Activated T-helper 9 cell treated with anti-CD3 and anti-CD28 coated beads, Interleukin-2, amount 50 U/mL, for 16 hours (primary cell): ENCODE measurements at places on chromosomes 12 and 14.

DNA sequence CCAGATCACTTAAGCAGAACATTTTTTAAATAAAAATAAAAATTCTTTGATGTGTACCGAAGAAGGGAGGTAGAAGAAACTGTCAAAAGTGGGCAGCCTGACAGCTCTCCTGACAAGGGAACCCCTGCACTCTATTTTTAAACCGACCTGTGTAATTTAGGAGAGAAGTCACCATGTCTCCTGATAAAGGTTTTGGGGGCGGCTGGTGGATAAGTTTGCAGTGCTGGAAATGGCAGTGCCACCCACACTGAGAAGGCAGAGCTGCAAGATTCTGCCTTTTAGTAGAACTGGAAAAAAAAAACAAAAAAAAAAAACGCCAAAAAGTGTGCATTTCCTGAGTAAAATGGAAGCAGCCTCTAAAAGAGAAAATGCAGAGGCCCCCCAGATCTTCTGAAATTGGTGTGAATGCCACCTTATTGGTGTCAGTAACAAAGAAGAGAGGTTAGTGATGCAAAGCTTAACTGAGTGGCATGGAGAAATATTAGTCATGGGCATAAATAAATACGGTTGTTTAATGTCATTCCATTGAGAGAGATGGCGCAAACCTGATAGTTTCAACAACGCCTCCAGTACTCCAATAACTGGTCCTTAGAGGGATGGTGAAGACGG is 24.7 kb downstream of the DUSP6 start:
- no peak for DNase-seq

DNA sequence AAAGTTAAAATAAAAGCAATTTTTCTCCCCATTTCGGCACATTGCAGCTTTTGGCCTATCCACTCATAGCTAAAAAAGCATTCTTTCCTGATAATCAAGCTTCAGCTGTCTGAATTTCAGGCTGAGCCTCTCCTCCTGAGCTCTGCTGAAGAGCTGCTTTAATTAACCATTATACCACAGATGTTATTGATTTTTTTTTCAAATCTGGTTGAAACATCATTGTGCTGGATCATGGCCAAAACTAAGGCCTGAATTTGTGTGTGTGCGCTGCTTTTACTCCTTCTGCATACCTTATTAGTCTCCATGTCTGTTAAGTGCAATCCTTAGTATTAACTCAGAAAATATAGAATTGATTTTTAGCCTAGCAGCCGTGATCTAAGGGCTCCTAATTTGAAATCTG is 52.3 kb downstream of the MBIP start:
- DNase-seq, result no peak

GRCh38 chr12:113900716-113901115 is 65.4 kb downstream of the RBM19 start:
- no peak for DNase-seq

DNA sequence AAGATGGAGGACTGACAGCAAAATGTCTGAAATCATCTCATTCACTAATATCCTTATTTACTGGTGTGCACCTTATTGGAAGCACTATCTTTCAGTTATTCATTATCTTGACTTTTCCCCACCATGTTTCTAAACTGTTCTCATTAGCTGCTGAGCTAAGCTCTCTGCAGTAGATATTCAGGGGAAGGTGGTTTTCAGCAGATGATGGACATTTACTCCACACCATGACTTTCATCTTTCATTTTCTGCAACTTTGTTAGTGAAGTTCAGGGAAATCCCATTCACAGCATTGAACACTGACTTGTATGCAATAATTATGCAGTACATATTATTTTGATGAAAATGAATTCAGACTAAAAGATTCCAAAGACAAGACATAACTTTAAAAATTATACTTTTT is 373.6 kb upstream of the FLRT2 start:
- DNase-seq, result no peak

DNA sequence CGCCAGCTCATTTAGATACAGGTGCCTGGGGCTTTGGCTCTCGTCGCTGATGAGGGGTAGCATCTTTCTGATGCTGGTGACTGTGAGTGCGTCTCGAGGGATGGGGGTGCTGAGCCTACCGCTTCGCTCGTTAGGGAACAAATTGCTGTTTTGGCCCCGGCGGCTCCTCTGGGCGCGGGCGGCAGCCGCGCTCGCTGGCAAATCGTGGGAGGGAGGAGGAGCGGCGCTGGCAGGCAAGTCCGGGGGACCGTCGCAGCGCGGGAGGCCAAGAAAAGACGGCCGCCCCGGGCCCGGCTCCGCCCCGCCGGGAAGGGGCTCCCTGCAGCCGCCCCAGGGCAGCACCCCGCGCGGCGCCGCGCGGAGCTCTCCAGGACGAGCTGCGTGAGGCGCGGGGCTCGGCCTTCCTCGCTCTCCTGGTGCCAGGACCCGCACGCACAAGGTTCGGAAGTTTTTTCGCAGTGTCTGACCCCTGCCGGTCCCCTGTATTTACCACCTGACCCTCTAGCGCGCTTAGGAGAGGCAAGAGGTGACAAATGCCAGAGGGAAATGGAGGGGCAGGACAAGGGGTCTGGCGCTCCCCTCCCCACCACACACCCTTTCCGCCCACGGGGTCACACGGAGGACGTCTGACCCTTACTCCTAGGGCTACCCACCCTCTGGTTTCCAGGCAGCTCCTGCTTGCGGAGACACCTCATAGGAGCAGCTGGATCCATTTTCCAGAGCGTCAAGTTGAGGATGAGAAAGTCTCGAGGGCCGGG is 899 bp upstream of the KCNH3 start:
- peak; percentile 14 for DNase-seq

DNA sequence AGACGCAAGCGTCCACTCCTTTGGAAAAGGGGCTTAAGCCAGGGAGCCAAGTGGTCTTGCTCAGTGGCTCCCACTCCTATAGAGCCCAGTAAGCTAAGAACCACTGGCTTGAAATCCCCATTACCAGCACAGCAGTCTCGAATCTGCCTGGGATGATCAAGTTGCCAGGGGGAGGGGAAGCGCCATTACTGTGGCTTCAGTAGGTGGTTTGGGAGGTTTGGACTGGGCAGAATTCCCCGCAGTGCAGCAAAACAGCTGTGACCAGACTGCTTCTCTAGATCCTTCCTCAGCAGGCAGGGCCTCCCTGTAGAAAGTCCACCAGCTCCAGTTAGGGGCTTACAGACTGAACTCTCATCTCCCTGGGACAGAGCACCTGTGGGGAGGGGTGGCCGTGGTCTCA is 115.4 kb downstream of the TMEM117 start:
- DNase-seq, result no peak

GRCh38 chr12:129351481-129351880 is 498.2 kb downstream of the GLT1D1 start:
- DNase-seq, result no peak

GRCh38 chr14:67668559-67668958 is 5.9 kb downstream of the VTI1B start:
- DNase-seq, result no peak

DNA sequence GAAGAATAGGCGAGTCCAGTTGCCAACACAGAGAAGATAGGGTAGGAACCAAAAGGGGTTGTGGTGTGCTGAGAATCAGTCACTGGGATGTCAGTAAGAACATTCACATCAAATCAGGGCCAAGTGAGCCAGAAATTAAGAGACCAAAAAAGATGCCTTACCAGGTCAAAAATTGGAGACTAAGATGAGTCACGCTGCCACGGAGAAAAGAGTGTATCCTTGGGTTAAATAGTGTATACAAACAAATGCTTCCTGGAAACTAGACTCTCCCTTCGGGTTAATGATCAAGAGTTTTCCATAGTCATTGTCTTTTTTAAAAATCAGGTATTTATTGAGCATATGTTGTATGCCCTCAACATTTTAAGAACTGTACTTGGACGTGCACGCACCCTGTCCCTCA is 45.2 kb upstream of the BAZ1A start:
- DNase-seq, result no peak

- DNase-seq, result no peak
Observed at GRCh38 chr14:87971010-87971409, 22.0 kb downstream of the GALC start.

GRCh38 chr12:131457028-131457310 is 253.9 kb upstream of the SFSWAP start:
- DNase-seq, result no peak

DNA sequence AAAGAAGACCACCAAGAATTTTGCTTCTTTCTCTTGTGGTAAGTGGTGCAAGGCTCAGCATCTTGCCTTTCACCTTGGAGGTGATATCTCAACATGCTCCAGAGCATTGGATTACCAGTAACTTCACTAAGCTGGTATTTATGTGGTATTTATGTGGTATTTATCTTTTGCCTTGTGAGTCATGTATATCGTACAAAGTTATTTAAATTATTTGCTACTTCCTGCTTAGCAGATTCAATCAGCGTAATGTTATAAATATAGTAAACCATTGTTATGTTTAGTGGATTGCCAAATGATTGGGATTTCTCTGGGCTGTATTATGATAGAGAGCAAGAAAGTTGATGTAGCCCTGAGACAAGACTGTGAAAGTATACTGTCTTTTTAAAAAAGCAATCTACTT is 366.4 kb downstream of the IPO8 start:
- DNase-seq, result no peak

DNA sequence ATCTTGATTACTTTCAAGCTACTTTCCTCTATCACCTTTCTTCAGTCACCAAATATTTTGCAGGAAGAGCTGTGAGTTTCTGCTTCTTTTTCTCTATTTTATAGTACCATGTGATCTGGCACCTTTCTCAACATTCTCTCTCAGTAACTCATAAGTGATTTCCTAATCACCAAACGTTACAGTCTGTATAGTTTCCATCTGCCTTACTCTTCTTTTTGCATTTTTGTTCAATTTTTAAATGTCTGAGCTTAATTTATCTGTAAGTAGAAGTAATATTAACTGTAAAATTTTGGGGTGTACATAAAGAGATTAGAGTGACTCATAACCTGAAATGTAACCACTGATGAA is 422.1 kb upstream of the SYT1 start:
- DNase-seq, result no peak

GRCh38 chr14:93764211-93764659 is 24.1 kb downstream of the PRIMA1 start:
- DNase-seq, result no peak

- DNase-seq, result no peak
Observed at GRCh38 chr14:72774894-72775620, 118.8 kb downstream of the DPF3 start.

DNA sequence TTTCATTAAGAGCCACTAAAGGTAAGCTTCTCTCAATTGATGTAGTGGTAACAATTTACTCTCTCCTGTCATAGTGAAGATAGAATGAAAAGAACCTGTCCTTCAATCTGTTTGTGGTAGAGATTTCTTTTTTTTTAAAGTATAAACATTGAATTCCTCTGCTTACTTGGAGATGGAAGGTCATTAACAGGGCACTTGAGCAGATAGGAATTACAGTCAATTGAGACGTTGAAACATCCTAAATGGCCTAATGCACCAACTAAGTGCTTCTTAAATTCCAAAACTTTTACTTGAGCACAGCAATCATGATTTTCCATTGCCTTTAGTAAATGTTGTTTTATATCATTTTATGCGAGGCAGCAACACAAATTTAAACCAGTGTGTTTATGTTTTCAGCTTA is 241.4 kb downstream of the FOXG1 start:
- no peak for DNase-seq

DNA sequence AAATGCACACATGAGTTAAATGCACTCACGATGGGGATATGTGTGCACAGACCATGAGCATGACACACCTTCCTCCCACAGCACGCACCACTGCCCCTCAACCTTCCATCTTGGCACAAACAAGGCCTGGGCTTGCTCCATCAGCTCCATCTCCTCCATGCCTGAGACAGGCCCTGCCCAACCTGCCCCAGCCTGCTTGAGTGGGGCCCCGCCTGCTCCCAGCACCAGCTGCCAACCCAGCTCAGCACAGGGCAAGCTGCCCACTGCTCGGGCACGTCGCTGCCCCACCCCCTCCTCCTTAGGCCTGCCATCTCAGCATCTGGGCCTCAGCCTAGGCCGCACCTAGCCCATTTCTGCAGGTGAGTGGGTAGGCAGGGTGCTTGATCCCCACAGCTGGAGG is 27.6 kb upstream of the KRT78 start:
- DNase-seq, result no peak

DNA sequence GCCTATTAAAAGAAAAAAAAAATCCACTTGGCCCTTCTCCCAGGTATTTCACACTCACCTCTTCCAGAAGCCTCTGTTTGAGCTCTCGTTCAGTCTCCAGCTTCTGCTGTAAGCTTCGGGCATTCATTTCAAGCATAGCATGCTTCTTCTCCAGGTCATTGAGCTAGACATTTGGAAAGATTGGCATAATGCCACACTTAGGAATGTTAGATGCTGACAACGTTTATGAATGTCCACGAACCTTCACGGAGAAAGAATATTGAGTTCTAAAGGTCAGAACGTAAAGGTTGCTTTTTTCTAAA is 60.5 kb downstream of the PRKAB1 start:
- DNase-seq, result no peak

DNA sequence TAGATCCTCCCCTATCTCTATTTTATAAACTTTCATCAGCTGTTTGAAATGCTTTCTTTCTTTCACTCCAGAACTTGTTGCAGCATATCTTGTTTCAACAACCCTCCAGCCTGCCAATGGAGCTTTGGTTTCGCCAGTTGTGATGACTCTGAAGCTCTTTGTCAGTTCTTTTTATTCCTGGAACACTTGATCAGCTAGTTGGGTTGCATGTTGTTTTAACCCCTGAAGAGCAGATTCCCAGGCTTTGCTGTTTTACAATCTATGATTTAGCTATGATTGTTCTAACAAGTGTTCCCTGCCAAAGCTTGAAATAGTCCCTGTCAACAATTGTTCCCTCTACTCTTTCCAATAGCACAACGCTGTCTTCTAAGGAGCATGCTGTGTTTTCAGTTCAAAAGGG is 50.6 kb upstream of the FUT8 start:
- no peak for DNase-seq

GRCh38 chr12:93363841-93364297 is 13.9 kb upstream of the NUDT4 start:
- no peak for DNase-seq

DNA sequence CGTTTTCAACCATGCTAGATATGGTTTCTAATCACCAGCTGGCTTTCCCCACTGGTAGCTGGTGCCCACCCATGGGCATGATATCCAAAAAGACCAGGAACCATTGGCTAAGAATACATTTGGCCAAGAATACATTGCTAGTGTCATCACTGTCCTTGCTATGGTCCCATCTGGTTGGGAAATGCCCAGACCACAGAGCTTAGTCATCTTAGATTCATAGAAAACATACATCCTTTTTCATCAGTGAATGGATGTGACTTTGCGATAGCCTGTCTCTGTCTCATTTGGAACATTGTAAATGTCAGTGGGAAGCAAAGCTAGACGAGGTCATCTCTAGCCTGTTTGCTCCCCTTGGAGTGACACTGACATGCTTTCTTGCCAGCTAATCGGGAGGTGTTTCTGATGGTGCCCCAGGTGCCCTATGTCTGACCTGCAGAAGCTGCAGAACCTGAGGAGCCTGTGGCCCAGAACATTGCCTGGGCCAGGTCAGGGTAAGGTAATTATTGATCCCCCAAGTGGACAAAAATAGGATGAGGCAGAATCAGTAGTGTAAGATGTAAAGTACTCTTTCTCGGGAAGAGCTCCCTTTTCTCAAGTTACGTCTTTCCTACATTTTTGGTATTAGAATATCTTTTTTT is 194.8 kb downstream of the SLC41A2 start:
- no peak for DNase-seq
